Activated CD4-positive, alpha-beta T cell treated with anti-CD3 and anti-CD28 coated beads, Interleukin-2, Interleukin-6, amounts not matched to agents 100 ng/mL and 50 ng/mL, durations not matched to agents 16 hours and 8 hours (primary cell): ENCODE measurements at places on chromosomes 2 and 18.

DNA sequence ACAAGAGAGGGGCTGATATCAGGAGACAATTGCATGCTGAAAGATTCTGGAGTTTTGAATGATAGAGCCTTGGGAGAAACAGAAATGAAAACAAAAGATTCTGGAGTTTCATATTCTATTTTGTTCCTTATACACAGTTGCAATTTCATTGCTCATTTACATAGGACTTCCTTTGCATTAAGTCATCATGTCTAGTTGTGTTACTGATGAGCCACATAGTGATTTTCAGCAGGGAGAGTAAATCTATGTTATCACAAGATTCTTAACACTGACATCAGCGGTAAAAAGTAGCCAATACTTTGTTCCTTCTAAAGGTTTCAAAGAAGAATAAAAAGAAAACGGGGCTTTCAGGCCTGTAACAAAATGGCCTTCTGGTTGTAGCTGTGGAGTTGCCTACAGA, 7.1 kb downstream of the ADAM17 start:
- peak; percentile 48 for DNase-seq

DNA sequence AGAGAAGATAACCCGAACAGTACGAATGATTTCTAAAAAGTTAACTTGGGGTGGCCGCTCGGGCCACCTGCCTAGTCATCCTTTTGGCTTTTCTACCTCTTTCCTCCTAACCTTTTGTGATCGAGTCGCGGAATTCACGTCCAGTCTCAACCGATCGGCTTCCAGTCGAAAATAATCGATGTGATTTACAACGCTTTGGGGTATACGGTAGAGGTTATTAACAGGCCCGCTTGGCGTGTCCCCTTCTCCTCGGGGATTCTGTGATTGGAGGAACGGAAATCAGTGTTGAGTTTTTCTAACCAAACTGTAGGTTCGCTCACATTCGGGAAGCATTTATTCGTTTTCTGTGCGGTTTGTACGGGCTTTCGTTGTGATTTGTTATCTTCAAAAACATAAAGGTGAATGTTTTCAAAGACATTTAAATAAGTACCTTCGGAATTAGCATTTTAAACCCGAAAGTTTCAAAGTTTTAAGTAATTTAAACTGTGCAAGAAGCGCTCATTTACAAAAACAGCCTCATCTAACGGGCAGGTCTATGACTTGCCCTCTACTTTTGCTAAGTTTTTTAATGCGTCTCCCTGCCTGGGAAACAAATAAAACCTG, 588 bp upstream of the FOXI3 start:
- peak; percentile 2 for DNase-seq

DNA sequence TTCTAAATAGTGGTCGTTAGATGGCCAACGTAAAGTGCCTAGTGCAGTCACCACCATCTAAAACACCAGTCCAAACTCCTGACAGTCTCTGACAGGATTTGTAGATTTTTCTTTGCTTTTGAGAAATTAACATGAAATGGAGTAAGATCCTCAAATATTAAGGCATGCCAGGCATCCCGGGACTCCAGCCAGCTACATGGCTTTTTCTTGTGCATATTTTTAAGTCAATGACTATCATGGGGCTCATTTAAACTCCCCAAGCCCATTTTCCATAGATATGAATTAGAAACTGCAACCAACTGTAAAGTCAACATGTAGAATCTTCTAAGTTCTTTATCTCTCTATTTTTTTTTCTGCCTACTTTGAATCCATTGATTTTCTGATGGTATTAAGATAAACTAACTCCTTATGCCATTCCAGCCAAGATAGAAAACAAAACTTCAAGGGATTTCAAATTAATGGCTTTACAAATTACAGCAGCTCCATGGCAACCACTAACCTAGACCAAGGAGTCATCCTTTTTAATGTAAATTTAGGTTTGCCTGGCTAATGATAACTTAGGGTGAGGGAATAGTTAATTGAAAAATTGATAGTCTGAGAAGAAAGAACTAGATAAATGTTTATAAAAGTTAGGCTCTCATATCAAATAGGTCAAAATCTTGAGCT, 764.1 kb upstream of the NXPH2 start:
- DNase-seq = no peak

DNA sequence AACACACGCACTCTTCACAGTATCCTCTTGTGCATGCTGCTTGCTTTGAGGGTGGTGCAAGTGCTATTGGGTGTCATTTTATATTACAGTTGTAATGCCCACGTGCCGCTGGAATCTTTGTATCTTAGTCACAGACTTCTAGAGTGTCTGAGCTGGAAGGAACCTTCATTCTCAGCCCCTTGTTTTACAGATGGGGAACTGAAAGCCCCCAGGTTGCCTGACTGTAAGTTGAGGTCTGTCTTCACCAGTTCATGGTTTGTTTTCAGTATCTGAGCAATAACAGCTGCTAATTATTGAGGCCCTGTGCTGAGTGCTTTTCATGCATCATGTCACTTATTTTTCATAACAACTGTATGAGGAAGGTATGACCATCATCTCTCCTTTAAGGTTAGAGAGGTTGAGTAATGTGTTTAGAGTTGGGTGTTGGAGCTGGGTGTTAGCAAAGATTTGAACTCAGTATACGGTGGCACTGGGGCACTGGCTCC, 77.0 kb downstream of the PRKCE start:
- DNase-seq = no peak

- no peak for DNase-seq
Measured at GRCh38 chr2:232126301-232127099, 165.0 kb downstream of the DIS3L2 start.

DNA sequence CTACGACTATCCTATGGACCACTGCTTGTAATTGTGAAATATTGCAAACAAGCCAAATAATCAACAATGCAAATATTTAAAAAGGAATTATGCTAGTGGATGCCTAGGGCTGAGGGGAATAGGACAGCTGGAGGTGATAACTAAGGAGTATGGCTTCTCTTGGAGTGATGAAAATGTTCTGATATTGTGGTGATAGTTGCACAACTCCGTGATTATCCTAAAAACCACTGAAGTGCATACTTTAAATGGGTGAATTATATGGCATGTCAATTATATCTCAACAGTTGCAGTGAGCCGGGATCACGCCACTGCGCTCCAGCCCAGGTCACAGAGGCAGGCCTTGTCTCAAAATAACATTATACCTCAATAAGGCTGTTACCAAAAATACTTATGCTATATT, 125.1 kb upstream of the SH3BP4 start:
- DNase-seq = no peak

DNA sequence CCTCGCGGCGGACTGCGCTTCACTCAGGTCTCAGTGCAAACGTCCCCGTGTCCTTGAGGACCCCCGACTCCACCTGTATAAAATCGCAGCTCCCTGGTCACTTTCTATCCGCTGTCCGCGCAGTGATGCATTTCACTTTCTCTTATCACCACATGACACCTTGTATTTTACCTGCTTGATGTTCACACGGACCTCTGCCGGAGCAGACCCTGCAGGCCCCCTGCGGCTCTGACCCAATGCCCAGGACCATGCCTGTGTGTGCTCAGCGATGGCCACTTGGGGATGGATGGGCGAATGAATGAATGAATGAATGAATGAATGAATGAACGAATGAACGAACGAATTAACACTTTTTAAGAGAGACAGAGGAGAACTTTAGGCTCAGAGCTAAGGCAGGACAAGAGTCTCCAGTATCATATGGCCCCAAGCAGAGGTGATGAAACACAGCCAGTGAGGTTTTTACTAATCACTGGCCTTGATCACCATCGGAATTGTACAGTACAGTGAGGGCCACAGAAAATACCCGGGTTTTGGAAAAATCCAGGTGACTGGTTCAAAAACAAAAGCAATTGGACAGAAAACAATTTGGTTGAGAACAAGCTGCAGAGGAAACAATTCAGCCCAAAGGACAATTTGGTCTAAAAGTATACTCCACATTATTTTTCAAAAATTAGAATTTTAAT, 12.3 kb downstream of the ASPRV1 start:
- no peak for DNase-seq

- no peak for DNase-seq
Measured at GRCh38 chr18:29457316-29457889, 1280.5 kb upstream of the CDH2 start.

- DNase-seq = no peak
Measured at GRCh38 chr2:100629309-100629708, 66.5 kb downstream of the PDCL3 start.
